Activated T-cell treated with anti-CD3 and anti-CD28 coated beads, Interleukin-2, amount 50 U/mL, for 72 hours (primary cell): ENCODE measurements at places on chromosomes 1 and 21.

DNA sequence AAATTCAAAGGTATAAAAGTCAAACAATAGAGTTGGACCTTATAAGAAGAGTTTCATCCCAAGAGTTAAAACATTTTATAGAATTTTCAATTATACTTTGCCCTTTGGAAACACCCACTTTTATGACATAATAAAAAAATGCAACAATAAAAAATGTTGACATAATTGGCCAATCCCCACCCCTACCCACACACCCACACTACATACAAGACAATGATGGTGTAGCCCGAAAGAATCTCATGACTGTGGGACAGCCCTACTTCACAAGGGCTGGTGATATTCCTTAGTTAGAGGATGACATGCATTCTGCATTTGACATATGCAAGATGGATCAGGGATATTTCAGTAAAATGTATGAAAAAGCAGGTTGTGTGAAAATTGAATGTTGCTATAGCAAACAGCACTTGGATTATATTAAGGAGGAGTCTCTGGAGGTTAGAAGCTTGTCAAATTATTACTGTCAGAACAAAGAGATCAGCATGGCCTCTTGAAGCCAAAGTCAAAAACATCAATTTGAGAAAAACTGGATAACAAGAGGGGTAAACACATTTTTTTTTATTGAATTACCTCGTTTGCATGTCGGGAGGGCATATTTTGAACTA lies 133.0 kb upstream of the SAMSN1 start:
- DNase-seq = no peak

DNA sequence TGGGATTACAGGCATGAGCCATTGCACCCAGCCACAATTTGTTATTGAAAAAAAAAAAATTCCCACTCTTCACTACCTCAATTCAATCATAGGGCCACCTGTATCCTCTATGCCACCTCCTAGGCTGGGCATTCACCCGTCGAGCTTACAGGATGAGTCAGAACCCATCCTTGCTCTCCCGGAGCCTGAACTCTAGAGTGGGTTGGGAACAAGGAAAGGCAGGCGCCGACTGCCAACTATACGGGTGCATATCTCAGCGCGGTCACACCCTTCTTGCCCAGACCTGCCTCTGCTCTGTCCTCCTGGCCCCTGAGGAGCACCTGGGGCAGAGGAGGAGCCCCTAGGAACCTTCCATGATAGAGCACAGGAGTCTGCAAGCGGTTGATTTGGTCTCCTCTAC lies 21.4 kb upstream of the LBR start:
- DNase-seq = no peak

DNA sequence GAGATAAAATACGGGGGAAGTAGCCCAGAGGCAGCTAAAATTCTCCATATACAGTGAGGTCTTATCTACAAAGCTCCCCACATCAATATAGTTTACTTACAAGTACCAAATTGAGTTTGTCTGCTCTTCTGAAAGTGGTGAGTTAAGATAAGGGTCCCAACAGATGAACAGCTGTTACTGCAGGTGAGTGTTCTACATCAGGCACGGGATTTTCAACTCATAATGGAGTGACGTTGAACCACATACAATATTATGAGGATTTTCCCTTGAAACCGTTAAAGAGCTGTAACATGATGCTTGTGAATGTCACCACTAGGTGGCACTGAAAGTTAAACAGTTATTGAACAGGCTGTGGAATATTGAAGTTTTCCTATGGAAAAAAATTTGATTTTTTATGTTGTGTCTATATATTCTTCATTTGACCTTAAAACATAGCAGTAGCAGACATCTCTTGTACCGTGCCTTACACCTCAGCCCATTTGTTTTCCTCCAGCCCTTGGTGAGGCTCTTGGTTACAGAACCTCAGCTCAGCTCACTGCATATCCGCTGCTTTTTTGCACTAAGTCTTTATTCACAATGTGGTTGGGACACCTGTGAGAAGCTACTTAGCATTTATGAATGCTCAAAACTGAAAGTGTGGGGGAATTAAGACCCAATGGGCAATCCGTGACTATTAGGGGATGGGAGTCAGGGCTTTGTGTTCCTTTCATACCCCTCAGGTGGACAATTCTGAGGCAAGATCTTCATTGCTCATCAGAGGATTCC lies 23.2 kb downstream of the CD1D start:
- peak; percentile 16 for DNase-seq

DNA sequence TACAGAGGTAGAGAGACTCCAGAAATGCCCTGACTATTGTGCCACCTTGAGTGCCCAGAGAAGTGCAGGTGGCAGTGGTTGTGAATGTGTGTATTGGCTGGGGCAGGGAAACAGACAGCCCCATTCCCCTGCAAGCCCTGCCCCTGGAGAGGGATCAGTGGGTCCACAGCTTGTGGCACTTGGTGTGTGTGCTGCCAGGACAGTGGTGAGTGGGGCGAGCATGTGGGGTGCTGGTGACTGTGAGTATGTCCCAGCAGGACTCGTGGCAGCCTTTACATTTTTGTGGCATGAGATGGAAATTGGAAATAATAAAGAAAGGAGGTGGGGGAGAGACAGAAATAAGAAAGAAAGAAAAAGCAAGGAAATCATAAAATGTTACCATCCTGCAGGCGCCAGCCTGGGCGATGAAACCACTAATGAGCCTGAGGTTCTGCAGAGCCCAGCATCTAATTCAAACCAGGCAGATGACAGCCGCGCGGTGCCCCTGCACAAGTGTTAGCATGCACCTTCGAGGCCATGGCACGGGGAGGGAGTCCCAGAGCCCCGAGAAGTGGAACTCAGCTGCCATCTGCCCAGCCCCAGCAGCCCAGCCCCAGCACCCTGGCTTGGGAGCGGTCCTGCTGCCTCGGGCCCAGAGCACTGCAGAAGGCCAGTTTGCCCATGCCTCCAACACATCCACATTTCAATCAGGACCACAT lies 49.1 kb upstream of the ZBTB40 start:
- no peak for DNase-seq

- DNase-seq = no peak
Measured at GRCh38 chr1:241658081-241658793, 6.2 kb downstream of the WDR64 start.

DNA sequence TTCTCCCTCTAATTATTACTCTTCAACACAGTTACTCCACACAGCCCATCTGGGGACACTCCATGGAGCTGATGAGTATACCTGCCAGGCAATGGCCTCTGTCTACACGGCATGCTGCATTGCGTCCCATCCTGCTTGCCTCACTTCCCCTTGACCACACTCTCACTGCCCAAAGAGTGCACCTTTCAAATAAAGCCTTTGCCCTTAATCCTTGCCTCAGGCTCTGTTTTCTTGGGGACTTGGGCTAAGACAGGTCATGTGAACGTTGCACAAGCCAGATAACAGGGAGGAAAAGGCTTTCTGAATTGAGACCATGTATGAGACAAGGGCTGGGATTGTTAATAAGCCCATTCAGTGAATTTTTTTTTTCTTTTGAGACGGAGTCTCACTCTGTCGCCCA lies 40.0 kb upstream of the SIM2 start:
- no peak for DNase-seq

GRCh38 chr21:46394595-46395104 lies 64.0 kb upstream of the DIP2A start:
- DNase-seq = no peak

- DNase-seq = no peak
Measured at GRCh38 chr1:228457017-228457395, 30.2 kb upstream of the RNF187 start.

- no peak for DNase-seq
Measured at GRCh38 chr1:100972185-100972584, 53.4 kb downstream of the DPH5 start.

DNA sequence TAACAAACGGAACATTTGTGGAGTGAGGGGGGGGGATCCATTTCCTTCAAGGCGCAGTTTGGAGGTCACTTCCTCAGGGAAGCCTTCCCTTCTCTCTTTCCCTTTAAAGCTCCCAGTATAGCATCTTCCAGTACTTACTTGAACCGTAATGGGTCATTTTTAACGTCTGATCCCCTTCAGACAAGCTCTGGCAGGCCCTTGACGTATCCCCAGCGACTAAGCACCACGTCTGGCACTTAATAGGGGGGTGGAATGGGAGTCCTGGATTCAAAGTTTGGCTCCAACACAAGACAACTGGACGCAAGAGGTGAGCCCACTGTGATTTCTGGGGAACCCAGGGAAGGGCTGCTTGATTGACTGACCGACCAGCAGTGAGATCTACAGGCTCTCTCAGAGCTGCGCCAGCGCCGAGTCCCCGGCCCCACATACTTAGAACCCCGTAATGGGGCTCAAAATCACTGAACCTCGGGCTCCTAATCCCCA lies 441 bp downstream of the YARS1 start:
- no peak for DNase-seq

DNA sequence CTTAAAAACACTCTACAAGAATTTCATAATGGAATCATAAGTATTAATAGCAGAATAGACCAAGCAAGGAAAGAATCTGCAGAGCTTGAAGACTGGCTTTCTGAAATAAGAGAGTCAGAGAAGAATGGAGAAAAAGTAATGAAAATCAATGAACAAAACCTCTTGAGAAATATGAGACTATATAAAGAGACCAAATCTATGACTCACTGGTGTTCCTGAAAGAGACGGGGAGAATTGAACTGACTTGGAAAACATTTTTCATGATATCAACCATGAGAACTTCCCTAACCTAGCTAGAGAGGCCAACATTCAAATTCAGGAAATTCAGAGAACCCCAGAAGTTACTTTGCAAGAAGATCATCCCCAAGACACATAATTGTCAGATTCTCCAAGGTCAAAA lies 85.6 kb downstream of the GDAP2 start:
- no peak for DNase-seq

- no peak for DNase-seq
Measured at GRCh38 chr1:220700556-220701179, 10.5 kb downstream of the C1orf115 start.

GRCh38 chr1:31122741-31123140 lies 57.2 kb upstream of the PUM1 start:
- DNase-seq = no peak

- DNase-seq = no peak
Measured at GRCh38 chr1:1602304-1602967, 2.5 kb upstream of the FNDC10 start.

GRCh38 chr21:34086887-34087306 lies 13.5 kb downstream of the MRPS6 start:
- DNase-seq = peak; percentile 10

- no peak for DNase-seq
Measured at GRCh38 chr1:157154940-157155514, 16.8 kb upstream of the ETV3 start.

- no peak for DNase-seq
Measured at GRCh38 chr1:160993544-160994193, 27.3 kb downstream of the F11R start.

DNA sequence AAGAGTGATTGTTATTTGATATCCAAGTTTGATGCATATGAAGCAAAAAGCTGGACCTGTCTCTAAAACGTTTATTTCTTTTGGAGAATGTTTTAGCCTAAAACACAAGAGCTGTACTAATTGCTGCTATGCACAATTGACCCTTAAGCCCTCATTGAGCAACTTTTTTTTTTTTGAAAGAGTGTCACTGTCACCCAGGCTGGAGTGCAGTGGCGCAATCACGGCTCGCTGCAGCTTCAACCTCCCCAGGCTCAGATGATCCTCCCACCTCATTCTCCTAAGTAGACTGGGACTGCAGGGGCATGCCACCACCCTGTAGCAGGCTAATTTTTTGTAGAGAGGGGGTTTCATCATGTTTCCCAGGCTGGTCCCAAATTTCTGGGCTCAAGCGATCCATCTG lies 129.1 kb downstream of the PIK3R3 start:
- DNase-seq = no peak

GRCh38 chr1:7447736-7448135 lies 323.4 kb upstream of the VAMP3 start:
- no peak for DNase-seq

- DNase-seq = no peak
Measured at GRCh38 chr1:187848321-187848720, 1019.6 kb downstream of the PLA2G4A start.

GRCh38 chr1:29812408-29813135 lies 576.2 kb downstream of the PTPRU start:
- DNase-seq = no peak

DNA sequence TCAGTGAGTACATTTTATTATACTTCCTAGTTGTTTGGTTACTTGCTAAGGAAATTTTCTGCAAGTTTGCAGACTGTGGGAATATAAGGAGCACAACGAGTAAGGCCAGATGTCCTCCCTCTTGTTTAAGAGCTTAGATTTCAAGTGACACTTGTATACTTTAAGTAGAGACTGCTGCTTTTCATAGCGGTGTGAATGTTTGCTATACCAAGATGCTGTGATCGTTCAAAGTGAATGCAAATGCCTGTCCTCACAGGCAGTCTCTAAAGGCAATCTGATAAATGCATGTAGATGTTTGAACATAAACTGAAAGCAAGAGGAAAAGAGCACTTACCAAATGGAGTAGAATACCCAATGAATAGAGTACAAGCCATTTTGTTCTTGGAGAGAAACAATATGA lies 226.4 kb downstream of the NRIP1 start:
- DNase-seq = no peak

DNA sequence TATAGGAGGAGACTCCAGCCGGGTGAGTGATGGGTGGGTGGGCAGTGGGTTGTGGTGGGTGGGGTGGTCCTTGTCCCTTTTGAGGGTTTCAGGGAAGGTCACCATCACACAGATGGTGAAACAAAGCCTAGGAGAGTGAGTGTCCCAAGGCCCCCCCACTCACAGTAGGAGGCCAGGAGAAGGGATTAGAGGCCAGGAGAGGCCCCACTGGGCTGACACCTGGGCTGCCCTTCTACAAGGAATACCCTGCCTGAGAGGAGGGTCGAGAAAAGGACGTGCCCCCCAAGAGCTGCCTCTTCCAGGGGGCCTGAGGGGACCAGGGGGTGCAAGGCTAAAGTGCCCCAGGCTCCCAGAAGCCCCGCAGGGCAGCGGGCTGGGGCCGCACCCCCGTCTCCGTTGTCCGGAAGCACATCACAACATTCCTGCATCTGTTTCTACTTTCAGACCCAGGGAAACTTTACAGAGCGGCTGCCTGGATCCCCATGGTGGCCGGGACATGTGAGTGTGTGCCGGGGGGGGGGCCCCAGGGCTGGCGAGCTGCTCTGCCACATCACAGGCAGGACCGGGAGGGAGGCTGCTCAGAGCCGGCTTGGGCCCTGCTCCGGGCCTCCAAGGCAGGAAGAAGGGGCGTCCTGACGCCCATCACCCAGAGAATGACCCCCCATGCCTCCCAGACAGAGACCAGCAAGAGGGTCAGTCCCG lies 68.2 kb downstream of the ARHGEF16 start:
- DNase-seq = no peak

GRCh38 chr1:189782295-189782694 lies 695.4 kb downstream of the BRINP3 start:
- no peak for DNase-seq

GRCh38 chr1:209768354-209768774 lies 12.5 kb downstream of the TRAF3IP3 start:
- DNase-seq = peak; percentile 87

DNA sequence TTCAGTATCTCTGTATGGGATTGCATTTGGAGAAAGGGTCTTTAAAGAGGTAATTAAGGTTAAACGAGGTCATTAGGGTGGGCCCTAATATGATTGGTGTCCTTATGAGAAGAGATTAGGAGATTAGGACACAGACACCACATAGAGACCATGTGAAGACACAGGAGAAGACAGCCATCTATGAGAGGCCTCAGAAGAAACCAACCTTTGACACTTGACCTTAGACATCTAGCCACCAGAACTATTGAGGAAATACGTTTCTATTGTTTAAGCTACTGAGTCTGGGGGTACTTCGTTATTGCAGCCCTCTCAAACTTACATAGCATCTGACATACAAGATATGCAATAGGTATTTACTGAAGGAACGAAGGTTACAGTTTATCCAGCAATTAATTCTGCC lies 7.3 kb upstream of the VPS45 start:
- no peak for DNase-seq
